ENCODE measurements at places on chromosomes 6 and 20. TPM values are rescaled to one million over a fixed set of nuclear protein-coding genes. Genes with fewer than 3 reads are reported as not detected.

Gene CGA
- polyA plus RNA-seq, result not detected

Gene MYH7B
- 2.0 TPM for polyA plus RNA-seq

Gene KCNB1
- polyA plus RNA-seq, result 12.3 TPM

Gene MAP1LC3A
- 5.8 TPM for polyA plus RNA-seq

Gene SEMG1
- polyA plus RNA-seq, result not detected

Gene C20orf202
- 3.3 TPM for polyA plus RNA-seq

Gene DYNLT2
- 2.8 TPM for polyA plus RNA-seq

Gene TRIM15
- not detected for polyA plus RNA-seq

Gene SLC35B3
- 5.1 TPM for polyA plus RNA-seq

Gene SLC17A9
- not detected for polyA plus RNA-seq

Gene SLC35D3
- not detected for polyA plus RNA-seq

Gene SLC32A1
- 29.4 TPM for polyA plus RNA-seq

Gene ADAM33
- not detected for polyA plus RNA-seq

Gene IMPG1
- 0.34 TPM for polyA plus RNA-seq

Gene CAP2
- polyA plus RNA-seq, result 233 TPM

Gene RHAG
- polyA plus RNA-seq, result not detected

Gene NMBR
- polyA plus RNA-seq, result 1.1 TPM

Gene FAM209B
- 0.99 TPM for polyA plus RNA-seq

Gene TSBP1
- polyA plus RNA-seq, result not detected

Gene ATP6V1G2
- 211 TPM for polyA plus RNA-seq

Gene FNDC11
- polyA plus RNA-seq, result not detected

Gene MYLK4
- polyA plus RNA-seq, result 0.27 TPM

Gene CABLES2
- polyA plus RNA-seq, result 1.8 TPM

Gene IL17A
- not detected for polyA plus RNA-seq

Gene GUCA1A
- 0.69 TPM for polyA plus RNA-seq

Gene SNAI1
- polyA plus RNA-seq, result 0.34 TPM

Gene GRM4
- 2.1 TPM for polyA plus RNA-seq

Gene TNFAIP3
- 0.24 TPM for polyA plus RNA-seq

Gene PDE7B
- 2.3 TPM for polyA plus RNA-seq

Gene FAM83C
- not detected for polyA plus RNA-seq

Gene ANGPT4
- polyA plus RNA-seq, result not detected

Gene ARFGEF3
- polyA plus RNA-seq, result 10.4 TPM

Gene OTOR
- 35.0 TPM for polyA plus RNA-seq

Gene IL17F
- 12.9 TPM for polyA plus RNA-seq

Gene CRISP2
- not detected for polyA plus RNA-seq

Gene POM121L2
- polyA plus RNA-seq, result not detected

Data from Purkinje cell (primary cell).